ENCODE measurements at places on chromosomes 2 and 18.

- DNase-seq = no peak
Observed at GRCh38 chr18:7850446-7850845, 283.3 kb downstream of the PTPRM start.

DNA sequence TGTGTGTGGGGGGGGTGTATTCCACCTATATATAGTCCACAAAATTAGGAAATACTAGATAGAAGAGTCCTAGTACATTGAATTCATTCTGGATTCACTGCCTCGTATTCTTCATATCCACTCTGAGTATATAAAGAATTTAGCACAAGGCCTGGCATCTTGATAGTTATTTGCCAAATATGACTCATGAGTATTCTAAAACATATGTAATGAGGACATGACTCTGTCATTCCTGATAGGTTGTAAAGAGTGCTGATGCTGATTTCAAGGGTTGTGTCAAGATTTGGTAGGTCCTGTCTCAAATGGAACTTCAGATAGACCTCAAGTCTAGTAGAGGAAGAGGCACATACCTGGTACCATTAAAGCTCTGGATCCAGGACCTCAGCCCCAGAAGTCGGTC, 173.4 kb upstream of the BOD1L2 start:
- DNase-seq = no peak

DNA sequence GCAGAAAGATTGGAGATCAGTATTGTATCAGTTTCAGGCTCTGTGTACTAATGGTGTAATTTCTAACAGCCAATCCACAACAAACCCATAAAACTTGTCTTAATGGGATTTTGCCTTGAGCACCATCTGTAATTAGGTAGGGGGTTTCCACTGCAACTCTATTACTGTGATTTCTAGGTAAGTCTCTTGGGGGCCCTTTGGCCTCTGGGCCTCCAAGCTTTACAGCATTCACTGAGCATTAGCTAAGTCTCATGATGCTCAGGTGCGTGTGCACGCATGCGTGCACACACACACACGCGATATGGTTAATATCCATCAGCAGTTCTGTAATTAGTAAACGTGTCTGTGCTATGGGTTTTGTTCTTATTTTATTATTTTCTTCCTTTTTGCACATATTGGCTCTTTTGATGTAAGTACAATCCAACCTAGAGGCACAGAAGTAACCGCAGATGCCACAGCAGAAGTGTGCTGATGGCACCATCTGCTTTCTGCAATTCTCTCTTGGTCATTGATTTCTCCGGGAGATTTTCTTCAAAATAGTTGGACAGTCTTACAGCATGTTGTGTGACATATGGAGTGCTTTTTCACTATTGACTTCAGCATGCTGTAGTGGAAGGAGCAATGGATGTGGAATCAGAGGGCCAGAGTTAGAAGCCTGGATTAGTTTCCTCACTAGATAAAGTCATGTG, 592.0 kb downstream of the LRRTM4 start:
- no peak for DNase-seq

DNA sequence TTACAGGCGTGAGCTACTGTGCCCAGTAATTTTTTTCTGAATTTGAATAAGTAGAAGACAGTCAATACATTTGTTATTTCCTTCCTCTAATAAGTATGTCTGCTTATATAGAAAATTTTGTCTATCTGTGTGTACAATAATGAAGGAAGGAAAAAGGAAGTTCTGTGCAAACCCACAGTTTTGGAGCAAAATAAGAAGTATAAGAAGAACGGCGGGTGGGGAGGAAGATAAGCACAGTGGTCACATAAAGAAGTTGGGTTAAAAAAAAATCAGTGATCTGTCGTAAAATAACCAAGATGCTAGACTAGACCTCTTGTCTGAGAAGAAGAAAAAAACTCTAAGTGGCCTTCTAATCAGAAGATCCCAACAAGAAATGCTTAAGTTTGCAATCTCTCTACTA, 20.2 kb downstream of the MGAT4A start:
- DNase-seq = no peak

- DNase-seq = no peak
Observed at GRCh38 chr18:3544537-3544936, 94.6 kb downstream of the TGIF1 start.

DNA sequence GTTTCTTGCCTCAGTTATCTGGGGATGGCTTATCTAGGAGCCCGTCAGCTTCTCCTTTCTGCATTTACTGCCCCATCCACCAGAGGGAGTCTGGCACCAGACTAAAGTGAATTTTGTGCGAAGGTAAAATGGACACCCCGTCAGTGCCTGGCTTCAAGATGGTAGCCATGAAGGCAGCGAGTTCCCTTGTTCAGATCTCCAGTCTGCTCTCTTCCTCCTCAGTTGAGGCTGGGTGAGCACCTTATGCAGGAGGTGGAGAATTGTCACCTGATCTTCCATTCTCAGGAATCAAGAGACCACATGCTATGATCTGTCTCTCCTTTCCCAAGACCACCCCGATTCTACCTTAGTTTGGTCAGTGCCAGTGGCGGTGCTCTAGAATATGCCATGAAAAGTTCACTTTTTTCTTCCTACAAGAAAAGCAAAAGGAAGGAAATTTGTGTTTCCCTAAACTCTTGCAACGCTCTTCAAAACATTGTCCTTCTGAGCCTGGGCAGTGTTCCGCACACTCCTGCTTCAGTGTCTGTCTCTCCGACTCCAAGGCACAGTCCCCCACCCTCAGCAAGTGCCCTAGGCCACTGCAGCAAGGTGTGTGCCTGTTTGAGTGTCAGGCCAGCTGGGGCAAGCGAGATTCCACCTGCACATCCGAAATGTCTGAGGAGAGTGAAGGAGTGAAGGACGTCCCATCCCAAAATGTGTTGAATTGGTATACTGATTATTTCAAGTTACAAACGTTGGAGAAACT, 168.6 kb downstream of the SS18 start:
- DNase-seq = no peak

- no peak for DNase-seq
Observed at GRCh38 chr2:19576411-19576810, 218.0 kb upstream of the OSR1 start.

DNA sequence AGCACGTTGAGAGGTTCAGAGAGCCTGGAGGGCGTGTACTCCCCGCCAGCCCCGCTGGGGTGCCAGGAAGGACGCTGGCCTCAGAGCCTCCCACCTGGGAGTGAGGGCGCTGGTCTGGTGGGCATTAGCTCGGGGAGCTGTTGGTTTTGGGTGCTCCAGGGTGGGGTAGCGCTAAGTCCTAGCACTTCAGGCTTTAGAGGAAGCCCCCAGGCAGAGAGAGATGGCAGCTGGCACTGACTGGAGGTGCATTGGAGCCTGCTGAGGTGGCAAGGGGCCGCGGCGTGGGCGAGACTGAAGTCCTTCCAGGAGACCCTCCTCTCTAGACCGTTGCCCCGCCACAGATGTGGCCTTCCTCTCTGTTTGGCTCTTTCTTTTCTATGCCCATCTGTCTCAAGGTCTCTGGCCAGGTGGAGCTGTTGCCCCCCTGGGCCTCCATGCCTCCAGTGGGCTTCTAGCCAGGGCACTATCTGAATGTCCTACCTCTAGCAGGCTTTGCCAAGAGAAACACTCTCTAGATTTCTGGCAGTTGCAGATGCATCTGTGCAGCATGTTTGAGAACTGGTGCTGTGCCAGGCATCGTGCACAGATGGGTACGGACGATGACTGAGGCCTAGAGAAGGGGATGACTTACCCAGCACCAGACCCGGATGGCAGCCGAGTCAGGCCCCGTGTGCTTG, 6.6 kb downstream of the CAPN10 start:
- DNase-seq = no peak

DNA sequence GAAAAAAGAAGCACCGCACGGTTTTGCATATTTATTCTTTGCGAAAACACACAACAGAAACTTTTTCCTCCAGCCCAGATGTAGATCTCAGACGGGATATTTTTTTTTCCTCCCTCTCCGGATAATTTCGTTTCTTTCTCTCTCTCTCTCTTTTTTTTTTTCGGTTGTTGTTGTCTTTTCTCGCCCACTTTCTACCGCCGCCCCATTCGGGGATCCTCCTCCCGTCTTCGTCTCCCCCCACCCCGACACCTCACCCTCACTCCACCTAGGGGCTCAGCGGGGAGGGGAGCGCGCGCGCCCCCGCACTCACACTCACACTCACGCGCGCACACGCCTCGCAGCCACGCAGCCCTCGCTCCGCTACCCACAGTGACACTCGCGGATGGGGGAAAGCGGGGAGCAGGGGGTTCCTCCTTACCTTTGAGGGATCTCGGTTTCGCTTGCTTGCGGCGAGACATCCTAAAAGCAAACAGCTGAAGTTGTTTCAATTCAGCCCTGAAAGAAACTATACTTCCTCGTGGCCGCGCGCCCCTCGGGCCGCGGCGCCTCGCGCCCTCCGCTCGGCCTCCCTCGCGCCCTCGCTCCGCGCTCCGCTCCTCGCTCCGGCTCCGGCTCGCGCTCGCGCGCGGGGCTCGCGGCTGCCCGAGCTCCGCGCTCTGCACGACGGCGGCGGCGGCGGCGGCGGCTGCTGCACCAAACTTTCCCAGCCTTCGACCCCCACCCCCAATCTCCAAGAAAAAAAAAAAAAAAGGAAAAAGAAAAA, 1.3 kb downstream of the ZNF521 start:
- DNase-seq = no peak

GRCh38 chr2:136051001-136051724, 65.7 kb upstream of the DARS1 start:
- no peak for DNase-seq

DNA sequence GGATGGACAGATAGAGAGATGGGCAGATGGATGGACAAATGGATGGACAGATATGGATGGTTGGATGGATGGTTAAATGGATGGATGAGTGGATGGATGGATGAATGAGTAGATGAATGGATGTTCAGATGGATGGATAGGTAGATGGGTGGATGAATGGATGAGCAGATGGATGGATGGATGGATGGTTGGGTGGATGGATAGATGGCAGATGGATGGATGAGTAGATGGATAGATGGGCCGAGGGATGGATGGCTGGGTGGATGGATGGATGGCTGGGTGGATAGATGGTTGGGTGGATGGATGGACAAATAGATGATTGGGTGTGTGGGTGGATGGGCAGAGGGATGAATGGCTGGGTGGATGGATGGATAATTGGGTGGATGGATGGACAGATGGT, 98.9 kb upstream of the OTOS start:
- DNase-seq = no peak

GRCh38 chr2:119428488-119429224, 3.0 kb upstream of the TMEM37 start:
- DNase-seq = no peak

- no peak for DNase-seq
Observed at GRCh38 chr18:42861271-42861670, 254.2 kb downstream of the RIT2 start.

DNA sequence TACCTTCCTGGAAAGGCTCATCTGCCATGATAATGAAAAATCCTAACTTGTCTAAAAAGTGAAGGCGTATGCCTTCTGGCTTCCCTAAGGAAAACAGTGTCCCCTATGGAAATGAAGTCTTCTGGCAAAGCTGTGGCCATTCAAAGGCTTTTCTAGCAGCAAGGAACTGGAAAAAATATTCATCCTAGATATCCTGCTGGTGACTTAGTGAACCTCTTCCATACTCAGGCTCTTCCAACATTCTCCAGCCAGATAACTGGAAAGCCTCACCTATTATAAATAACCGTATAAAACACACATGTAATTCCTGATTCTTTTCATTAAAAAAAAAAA, 84.7 kb downstream of the RBMS1 start:
- DNase-seq = no peak

DNA sequence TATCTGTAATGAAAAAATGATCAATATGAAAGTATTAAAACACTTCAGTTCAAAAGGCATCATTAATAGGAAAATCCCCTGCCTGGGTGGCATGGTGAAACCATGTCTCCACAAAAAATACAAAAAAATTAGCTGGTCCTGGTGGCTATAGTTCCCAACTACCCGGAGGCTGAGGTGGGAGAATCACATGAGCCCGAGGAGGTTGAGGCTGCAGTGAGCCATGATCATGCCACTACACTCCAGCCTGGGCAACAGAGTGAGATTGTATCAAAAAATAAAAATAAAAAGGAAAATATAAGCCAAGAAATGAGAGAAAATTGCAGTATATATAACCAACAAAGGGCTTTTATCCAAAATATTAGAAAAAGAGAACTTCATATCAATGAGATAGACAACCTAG, 71.6 kb upstream of the MYCN start:
- DNase-seq = no peak

GRCh38 chr2:9252002-9252357, 45.4 kb downstream of the ASAP2 start:
- DNase-seq = no peak

GRCh38 chr2:11096591-11096990, 58.7 kb upstream of the SLC66A3 start:
- no peak for DNase-seq

GRCh38 chr2:135050132-135050531, 2.0 kb upstream of the RAB3GAP1 start:
- DNase-seq = no peak

DNA sequence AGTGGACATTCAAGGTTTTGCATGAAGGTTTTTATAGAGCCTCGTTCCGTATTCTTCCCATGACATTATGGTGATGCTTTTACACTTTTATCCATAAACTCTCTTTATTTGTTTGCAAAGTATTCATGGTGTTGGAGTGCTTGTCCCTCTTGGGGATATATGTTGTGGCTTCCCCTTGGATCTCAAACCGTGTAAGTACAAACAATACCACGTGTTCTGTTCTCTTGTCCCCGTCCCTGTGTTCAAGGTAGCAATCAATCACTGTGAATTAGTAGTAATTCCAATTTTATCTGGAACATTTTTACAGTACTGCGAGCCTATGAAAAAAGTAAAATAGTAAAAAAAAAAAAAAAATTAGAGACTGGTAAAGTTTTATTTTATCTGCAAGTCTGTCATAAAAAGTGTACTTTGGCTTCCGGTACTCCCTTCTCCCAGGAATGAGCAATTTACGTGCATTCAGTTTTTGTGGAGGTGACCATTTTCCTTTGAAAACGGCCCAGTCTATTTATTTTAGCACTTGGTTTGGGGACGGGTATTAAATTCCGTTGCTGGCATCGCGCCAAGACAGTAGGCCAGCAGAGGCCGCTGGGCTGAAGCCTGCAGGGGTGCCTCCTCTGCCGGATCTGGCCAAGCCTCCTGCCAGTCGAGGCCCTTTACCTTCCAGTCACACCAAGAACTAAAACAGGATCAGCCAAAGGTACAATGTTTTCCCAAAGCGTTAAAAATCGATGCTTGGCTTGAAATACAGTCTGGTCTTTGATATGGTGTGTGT, 175.7 kb downstream of the SOCS6 start:
- peak; percentile 70 for DNase-seq

DNA sequence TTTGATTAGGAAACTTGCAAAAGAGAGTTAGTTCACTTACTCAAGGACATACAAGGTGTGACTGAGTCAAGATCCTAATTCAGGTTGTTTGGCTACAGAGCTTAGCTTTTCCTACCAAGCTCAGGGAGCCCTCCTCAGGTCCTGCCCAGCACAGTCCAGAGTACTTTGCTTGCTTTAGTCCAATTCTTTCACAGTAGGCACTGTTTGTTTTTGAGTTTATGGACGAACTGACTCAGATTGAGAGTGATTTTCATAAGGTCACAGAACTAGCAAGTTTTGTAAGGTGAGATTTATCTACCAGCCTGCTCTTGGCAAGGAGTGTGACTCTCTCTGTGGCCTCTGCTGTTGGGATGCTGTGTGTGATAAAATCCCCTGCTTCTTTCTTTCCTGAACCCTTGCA, 310.5 kb downstream of the PTPRM start:
- DNase-seq = no peak
